CD4-positive, alpha-beta T cell treated with Interleukin-2 at 100 ng/mL for 4 hours (primary cell): ENCODE measurements at places on chromosomes 11 and 22.

- no peak for DNase-seq
Observed at GRCh38 chr11:65554842-65555430, 3.2 kb downstream of the LTBP3 start.

DNA sequence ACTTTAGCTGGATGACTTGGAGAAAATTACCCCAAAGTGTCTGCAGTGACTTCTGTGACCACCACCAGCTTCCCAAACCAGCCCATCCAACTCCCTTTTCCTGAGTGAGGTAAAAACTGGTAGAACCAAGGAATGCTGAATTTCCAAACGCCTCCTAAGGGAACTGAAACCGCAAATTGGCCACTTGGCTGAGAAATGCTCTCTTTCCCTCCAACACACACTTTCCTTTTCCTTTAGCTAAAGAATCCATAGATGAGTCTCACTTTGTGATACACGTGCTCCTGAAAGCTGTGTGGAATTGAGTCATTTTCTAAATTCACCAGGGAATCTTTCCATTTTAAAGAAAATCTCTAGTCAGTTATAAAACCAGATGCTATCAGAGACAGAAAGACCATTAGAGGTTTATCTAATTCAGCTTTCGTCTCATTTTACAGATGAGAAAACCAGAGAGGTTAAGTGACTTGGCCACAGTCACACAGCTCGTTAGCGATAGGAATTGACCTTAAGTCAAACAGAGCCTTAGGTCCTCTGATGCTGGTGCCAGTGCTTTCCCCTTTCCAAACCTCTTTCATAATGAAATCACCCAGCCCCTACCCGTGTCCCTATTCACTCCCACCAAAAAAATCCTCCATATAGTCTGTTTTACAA lies 137.2 kb downstream of the COMMD9 start:
- no peak for DNase-seq

GRCh38 chr22:36366291-36366708 lies 21.5 kb downstream of the MYH9 start:
- DNase-seq = no peak

DNA sequence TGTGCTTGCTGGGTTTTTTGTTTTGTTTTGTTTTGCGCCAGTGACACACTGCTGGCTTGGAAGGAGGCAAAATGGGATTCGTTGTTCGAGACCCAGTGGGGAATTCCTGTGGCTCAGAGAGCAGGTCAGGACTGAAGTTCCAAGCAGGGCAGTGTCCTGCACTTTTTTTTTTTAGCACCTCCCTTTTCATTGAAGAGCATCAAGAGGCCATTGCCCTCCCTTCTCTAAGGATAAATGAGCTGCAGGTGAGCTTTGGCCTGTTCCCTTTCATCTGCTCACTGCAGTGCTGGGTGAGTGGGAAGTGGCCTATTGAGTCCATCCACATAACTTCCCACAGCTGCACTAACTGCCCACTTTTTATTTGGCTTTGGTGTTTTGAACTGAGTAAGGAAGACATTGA lies 87.8 kb downstream of the ARHGAP42 start:
- no peak for DNase-seq

- DNase-seq = no peak
Observed at GRCh38 chr11:118410055-118410745, 8.8 kb downstream of the ATP5MG start.

GRCh38 chr22:11598492-11599440 lies 3929.2 kb upstream of the OR11H1 start:
- no peak for DNase-seq

DNA sequence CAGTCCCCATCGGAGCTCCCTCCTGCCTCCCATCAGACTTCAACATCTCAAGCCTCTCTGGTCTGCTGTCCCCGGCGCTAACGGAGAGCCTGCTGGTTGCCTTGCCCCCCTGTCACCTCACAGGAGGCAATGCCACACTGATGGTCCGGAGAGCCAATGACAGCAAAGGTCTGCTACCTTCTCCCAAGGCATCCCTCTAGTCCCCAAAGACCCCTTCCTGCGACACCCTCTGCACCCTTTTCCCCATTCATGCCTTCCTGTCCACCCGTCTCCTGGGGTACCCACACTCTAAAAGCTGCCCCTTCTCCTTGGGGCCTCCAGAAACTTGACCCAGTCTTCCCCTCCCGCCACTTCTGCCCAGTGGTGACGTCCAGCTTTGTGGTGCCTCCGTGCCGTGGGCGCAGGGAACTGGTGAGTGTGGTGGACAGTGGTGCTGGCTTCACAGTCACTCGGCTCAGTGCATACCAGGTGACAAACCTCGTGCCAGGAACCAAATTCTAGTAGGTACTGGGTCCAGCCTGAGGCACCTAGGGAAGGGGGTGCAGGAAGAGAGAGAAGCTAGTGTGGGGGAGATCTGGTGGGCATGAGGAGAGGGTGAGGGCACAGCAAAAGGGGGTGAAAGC lies 860 bp downstream of the UPK2 start:
- DNase-seq = no peak

DNA sequence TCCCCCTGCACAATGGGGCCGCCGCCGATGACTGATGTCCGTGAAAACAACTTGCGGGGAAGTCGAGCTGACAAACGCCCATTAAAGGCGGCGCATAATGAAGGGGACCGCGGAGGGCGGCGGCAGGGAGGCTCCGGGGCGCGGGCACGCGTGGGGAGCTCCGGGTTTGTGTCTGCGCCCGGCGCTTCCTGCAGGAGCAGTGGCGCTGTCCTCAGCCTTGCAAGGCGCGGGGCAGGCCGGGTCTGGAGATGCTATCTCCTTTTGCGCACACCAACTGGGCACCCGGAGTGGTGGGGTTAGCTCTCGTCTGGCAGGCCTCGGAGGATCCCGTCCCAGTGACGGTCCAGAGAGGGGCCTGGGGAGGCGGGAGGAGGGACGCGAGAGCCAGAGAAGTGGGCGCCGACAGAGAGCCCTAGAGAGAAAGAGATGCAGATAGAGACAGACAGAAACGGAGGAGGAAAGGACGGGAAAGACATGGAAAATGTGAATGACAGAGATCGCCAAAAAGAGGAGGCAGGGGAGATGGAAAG lies 390 bp upstream of the FGF3 start:
- no peak for DNase-seq

GRCh38 chr22:50338860-50339462 lies 4.2 kb upstream of the PPP6R2 start:
- no peak for DNase-seq

- DNase-seq = no peak
Observed at GRCh38 chr11:61760946-61761345, 8.5 kb downstream of the MYRF start.

- DNase-seq = no peak
Observed at GRCh38 chr11:7534042-7534378, 20.2 kb downstream of the PPFIBP2 start.

DNA sequence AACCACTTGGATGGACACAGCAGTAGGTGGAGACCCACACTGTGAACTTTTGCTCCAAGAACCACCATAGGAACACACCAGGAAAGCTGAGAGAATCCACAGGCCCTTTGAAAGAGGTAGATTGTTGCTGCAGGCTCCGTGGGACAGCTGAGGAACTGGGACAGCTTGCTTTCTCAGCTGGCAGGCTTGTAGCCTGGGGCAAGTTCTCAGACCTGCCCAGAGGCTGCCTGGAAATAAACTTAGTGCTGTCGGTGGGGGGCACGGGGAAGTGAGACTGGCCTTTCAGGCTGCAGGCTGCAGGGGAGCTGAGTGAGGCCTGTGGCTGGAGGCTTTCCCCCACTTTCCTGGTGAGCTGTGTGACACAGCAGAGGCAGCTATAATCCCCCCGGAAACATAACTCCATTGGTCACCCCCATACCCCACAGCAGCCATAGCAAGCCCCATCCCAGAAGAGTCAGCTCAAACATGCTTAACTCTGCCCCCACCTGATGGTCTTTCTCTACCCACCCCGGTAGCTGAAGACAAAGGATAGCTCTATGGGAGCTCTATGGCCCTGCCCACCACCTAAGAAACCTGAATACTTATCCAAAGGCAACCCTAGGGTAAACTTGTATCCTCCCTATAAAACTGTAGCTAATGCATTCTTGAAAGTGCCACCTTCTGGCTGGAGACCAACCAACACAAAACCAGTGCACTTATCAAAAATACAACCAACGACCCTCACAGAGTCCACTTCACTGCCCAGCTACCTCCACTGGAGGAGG lies 21.4 kb upstream of the ACRV1 start:
- no peak for DNase-seq

- no peak for DNase-seq
Observed at GRCh38 chr11:123740787-123741158, 687 bp downstream of the ZNF202 start.

GRCh38 chr11:13883042-13883441 lies 79.5 kb upstream of the SPON1 start:
- no peak for DNase-seq

DNA sequence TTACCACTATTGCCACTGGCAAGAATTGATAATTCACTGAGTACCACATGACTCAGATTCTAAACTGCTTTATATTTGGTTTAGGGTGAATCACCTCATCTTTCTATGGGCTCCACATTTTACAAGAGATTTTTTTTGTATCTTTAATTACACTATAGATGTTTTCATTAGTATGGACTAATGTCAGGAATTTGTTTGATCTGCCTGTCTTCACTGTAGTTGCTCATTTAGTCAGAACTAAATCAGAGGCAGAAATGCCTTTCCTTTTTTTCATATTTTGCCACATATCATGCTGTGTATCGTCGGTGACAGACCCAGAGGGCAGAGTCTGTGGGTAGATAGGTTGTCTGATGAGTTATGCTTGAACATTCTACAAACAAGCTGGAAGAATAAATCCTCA lies 524.1 kb downstream of the METTL15 start:
- DNase-seq = no peak

DNA sequence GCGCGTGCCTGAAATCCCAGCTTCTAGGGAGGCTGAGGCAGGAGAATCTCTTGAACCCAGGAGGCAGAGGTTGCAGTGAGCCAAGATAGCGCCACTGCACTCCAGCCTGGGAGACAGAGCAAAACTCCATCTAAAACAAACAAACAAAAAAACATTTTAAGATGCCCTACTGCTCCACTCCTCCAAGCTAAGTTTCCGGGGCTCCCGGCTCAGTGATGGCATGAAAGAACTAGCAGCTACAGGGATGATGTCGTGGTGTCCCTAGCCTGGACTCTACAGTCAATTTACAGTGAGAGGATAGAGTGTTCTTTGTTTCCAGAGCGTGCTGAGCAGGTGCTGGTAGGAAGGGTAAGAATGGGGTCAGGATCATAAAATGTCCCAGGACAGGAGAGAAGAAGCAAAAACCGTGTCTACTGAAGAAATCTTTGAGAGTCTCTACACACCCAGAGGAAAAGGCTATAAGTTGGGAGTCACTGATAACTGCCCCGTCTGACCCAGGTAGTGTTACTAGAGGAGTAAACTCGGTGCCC lies 1.2 kb upstream of the ZBTB3 start:
- no peak for DNase-seq

DNA sequence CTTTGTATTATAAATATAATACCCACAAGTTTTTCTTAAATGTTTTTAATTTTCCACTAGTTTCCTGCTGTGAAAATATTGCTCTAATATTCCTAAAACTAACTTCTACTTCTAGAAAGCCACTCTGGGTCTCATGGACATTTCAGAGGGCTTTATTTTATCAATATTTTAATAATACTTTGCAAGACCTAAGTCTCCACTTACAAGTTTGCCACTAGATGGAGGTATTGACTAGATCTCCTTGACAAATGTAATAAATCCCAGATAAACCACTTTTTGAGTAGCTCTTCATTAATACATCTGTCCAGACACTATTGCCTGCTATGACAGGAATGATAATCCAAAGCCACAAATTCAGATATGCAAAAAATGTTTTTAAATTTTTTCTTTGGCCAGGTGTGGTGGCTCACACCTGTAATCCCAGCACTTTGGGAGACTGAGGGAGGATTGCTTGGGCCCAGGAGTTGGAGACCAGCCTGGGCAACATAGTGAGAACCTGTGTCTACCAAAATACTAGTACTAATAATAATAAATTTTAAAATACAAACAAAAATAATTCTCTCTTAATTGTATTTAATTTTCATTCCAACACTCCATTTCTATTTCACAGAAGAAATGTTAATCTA lies 3.5 kb upstream of the ACAT1 start:
- DNase-seq = peak; percentile 47

DNA sequence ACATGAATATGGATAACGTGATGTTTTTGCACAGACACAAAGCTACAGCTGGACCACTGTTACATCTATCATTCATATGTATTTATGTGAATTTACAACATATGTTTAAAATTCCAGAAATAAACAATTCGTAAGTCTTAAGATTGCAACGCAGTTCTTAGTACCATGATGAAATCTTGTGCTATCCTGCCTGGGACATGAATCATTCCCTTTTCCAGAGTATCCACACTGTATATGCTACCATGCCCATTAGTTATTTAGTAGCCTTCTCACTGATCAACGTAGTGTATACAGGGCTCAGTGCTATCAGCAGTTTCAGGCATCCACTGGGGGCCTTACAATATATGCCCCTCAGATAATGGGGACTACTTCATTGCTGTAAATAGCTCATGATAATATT lies 4.3 kb downstream of the ATL3 start:
- DNase-seq = no peak

GRCh38 chr11:73795925-73796632 lies 8.4 kb downstream of the MRPL48 start:
- no peak for DNase-seq

GRCh38 chr22:48473202-48473601 lies 1354.5 kb downstream of the BRD1 start:
- no peak for DNase-seq

- DNase-seq = no peak
Observed at GRCh38 chr11:65903068-65903481, 2.9 kb upstream of the FOSL1 start.

DNA sequence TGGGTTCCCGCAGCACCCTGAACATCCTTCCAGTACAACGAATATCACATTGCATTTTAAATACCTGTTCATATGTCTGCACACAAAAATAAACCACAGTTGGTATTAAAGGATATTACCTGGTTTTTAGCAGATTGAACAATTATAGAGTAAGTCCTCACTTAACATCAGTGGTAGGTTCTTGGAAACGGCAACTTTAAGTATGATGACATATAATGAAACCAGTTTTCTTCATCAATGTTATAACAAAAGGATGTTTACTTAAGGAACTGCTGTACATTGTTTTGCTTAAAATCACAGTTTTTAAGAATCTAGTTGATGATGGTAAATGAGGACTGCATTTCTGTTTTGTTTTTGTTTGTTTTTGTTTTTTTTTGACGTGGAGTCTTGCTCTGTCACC lies 28.0 kb downstream of the TRIM66 start:
- DNase-seq = no peak

GRCh38 chr11:84471501-84471900 lies 1155.6 kb downstream of the DLG2 start:
- no peak for DNase-seq

- DNase-seq = no peak
Observed at GRCh38 chr11:71383461-71383860, 64.7 kb downstream of the DHCR7 start.

GRCh38 chr11:111565114-111565720 lies 24.7 kb downstream of the LAYN start:
- peak; percentile 73 for DNase-seq
